ENCODE measurements at places on chromosomes 13 and 19.

DNA sequence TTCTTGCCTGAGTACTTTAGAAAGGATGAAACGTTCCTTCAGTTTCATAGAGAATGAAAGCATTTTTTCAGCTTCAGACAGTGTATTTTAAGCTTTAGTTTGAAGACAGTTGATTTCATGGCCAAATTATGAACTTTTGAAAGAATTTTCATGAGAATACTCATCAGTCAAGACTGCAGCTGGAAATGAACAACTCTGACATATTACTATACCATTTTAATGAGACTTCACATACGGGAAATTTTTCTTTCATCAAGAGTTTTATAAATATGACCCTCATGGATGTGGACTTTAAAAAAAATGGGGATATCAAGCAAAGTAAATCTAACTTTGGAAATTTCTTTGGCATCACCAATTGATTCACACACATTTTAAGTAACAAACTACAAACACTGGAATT, 6.4 kb downstream of the LATS2 start:
- DNase-seq = no peak

- DNase-seq = no peak
These were observed 261.6 kb downstream of the SLITRK6 start for GRCh38 chr13:85537601-85538000.

GRCh38 chr19:45439569-45440258, 16.0 kb upstream of the ERCC1 start:
- DNase-seq = peak; percentile 77

DNA sequence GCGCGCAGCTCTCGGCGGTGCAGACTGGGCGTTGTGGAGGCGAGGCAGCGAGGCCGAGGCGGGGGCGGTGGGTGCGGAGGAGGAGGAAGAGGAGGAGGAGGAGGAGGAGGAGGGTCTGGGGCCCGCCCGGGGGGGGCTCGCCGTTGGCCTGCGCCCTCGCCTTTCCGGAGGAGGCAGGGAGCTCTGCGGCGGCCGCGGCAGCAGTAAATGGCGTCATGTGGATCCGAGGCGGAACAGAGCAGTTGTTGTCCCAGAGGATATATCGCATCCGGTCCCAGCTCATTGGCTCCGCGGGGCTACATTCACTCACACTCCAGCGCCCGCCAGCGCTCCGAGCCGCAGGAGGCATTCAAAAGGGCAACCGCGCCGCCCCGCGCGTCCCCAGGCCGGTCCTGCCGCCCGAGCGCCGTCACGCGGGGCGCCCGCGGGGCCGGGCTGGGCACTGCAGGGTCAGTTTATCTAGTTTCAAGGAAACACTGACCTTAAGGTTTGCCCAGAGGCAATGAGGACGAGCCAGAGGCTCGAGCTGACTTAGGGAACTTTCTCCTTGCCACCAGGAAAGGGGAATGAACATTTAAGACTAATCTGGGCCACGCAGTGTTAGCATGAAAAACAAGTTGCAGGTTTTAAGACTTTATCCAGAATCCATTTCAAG, at the start of gene SPRY2:
TSS of gene SPRY2 (minus strand) at position 26 of the 655 bp plus-strand sequence. CDS start 3,421 bp downstream, outside the sequence.
- peak; percentile 96 for DNase-seq

- DNase-seq = no peak
These were observed 1140.3 kb upstream of the SLC10A2 start for GRCh38 chr13:104206450-104207044.

DNA sequence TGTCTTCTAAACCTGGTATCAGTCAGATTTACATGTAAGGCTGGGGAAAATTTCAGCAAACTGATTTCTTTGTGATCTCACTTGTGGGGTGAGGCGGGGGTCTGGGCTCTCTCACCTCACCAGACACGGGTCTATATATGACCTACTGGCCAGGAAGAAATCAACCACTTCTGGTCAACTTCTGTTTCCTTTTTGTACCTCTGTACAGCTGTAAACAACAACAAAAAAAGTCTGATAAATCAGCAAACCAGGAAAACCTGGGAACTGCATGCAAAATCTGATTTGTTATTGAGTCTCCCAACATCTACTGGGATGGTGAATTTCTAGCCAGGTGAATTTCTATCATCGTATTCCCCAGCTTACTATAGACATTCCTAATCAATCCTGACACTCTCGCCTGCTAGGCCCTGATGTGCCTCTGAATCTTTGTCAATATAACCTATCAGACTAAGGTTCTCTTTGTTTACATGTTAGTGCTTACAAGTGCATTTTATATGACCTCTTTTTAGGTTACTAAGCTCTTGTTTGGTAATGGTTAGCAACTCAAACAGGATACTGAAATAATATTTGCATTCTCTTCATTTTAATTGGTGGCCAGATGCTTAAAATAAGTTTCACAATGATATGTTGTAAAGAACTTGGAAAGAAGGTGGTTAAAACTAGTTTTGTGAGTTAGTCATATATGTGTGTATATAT, 77.7 kb downstream of the LRRC63 start:
- no peak for DNase-seq

- no peak for DNase-seq
These were observed 8.2 kb downstream of the NFIC start for GRCh38 chr19:3374369-3375112.

- peak; percentile 47 for DNase-seq
These were observed 2.9 kb upstream of the MTUS2 start for GRCh38 chr13:28817204-28817603.

- no peak for DNase-seq
These were observed 463 bp upstream of the POMP start for GRCh38 chr13:28658539-28658795.

DNA sequence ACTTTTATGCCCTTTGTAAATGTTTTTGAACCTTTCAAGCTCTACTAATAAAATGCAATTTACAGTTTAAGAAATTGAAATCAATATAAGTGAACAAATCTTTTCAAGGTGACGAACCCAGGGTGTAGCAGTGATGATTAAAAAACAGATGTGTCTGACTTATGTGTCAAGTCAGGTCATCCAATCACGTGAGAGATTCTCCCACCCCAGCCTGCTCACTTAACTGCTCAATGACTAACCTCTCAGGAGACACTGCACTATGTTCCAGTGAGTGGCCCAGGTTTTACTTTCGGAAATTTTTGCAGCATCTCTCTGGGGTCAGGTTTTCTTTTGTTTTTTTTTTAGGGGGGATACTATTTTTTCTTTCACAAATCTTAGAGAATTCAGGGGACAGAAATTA, 60.7 kb downstream of the ZNF429 start:
- DNase-seq = no peak

GRCh38 chr19:3464587-3465235, 15.6 kb downstream of the SMIM24 start:
- no peak for DNase-seq

GRCh38 chr19:18173572-18174288, at the start of gene IFI30:
Gene IFI30 (plus strand): TSS chr19:18173813. CDS start chr19:18173842, 29 bp downstream.
- peak; percentile 89 for DNase-seq

DNA sequence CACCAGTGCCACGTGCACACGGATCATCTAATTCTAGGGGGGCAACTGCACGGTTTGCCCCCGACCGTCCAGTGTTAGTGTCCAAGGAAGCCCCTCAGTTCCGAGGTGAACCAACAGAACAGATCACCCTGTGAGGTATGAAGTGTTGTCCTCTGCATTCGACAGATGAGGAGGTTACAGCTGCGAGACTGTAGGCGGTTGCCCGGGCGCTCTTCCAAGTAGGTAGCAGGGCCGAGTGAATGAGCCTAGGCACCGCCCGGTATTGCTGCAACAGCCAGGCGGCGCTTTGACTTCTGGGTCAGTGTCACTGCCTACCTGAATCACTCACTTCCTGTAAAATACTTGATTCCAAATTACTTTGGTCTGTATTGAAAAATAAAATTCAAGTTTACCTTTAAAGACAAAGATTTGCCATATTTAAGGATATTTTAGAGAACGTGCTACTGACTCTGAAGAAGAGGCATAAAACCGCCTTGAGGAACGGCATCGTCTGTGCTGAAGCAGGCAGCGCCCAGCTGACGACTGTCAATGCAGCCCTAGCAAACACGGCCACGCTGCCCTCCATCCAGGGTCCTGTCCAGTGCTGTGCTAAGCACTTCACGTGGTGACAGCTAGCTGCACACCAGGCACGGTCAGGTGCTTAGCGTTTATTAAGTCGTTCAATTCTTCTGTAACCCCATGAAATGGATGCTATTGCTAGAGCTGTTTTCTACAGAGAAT, 19.3 kb upstream of the RASA3 start:
- no peak for DNase-seq

DNA sequence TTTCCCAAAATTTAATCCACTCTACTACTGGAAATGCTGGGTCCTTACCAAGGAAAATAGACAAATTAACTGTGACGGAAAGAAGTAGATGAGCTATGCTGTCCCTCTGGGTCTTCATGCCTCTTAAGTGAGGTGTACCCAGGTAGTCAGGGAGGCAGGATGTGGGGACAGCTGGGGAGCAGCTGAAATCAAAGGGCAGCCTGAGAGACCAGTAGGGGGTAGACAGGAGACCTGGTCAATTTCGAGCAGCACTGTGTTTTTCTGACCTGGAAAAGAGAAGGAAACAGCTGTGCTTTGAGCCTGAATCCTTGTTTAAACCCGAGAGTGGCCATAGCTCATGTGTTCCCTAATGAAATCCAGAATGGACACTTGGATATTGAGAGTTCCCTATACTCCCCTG, 587.3 kb downstream of the EFNB2 start:
- DNase-seq = peak; percentile 36

DNA sequence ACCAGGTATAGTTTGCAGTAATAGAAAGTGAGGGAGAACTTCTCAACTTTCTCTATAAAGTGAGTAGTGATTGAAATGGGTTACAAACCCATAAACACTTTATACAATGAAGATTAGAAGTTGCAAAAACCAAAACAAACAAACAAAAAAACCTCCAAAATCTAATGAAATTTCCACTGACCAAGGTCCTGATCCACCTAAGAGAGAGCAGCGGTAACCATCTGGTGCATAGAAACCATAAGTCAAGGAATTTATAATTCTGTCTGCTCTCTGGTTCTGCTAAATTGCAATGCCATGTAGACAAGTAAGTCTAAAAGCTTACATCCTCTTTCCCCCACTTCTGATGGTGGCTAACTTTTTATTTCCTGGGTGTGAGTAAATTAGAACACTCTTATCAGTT, 463.4 kb downstream of the EFNB2 start:
- DNase-seq = no peak

- DNase-seq = no peak
These were observed 1224.4 kb downstream of the EFNB2 start for GRCh38 chr13:105311094-105311493.

DNA sequence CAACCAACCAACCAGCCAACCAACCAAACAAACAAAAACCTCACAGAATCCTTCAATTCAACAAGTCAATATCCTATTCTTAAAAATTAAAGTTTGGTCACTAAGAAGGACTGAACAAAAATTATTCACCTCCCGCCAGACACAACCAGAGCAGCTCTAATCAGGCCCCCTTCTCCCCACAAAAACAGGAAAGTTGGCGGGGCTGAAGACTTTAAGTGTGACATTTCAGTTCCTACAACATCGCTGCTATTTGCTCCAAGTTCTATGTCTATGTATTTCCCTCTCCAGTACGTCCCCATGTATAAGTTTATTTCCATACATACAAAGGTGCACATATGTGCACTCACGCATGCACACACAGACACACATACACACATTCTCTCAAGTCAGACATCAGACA, 32.8 kb upstream of the STK24 start:
- no peak for DNase-seq

- peak; percentile 81 for DNase-seq
These were observed 5.9 kb downstream of the PRR36 start for GRCh38 chr19:7868326-7868670.

DNA sequence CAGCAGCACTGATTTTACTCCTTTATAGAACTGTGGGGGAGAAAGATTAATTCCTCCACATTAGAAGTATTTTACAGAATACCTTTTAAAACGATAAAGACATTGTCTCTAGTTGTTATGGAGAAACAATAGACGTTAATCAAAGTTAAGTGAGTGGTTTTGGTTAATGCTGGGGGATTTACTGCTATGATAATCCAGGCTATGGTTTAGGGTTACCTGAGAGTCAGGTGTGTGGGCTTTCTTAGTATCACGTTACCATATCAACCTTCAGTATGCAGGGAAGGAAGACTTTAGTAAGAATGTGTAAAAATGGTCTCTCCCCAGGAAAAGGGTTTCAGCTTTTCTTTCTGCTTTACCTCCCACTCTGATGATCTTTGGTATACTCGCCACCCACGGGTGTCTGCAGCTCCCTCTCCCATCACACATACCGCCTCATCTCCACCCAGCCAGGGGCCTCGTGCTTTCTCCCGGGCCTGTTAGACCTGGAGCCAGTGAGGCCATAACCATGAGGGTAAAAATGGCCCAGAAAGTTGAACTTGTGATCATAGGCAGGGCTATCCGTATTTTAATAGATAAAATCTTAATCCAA, 45.6 kb upstream of the WDFY2 start:
- DNase-seq = no peak

GRCh38 chr13:21717817-21718216, 46.9 kb downstream of the FGF9 start:
- DNase-seq = peak; percentile 58

DNA sequence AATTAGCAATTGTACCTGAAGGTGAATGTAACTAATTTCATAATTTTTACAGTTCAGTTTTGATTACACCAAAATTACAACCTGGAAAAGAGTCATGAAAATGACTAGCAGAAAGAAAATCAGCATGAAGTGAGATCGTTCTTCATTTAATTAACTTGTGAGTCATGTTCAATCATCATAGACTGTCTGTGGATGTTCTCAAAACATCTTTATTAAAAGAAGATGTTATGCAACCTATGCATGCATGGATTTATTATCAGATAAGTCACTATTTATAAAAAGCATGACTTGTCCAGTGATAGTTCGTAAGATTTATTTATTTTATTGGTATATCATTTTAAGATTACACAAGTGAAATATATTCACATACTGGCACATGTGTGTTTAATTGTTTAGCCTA, 245.9 kb downstream of the ITGBL1 start:
- no peak for DNase-seq

DNA sequence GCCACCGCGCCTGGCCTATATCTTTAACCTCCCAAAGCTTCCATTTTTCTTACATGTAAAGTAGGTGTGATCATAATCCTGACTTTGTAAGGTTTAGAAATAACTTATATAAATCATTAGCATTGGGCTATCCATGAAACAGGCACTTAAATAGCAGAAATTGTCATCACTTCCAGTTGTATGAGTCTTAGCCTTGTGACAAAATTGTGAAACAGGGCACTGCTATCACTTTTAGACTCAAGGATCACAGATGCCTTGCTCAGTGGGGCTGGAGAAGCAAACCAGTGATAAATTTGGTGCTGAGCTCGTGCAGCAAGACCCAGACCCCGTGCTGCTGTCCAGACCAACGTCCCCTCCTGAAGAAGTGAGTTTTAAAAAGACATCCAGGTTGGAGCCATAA, 209.7 kb downstream of the KATNAL1 start:
- no peak for DNase-seq

- DNase-seq = peak; percentile 63
These were observed at the start of gene DIRAS1 for GRCh38 chr19:2720777-2721569. Gene DIRAS1 (minus strand): TSS chr19:2721372. CDS start chr19:2717806, 3,566 bp downstream.

- DNase-seq = no peak
These were observed 52.3 kb downstream of the CRTC1 start for GRCh38 chr19:18735752-18736151.

- DNase-seq = no peak
These were observed 793.9 kb upstream of the PCDH20 start for GRCh38 chr13:62209529-62209928.

All from H9 (cell line).